ENCODE measurements at places on chromosomes 2 and 18.

DNA sequence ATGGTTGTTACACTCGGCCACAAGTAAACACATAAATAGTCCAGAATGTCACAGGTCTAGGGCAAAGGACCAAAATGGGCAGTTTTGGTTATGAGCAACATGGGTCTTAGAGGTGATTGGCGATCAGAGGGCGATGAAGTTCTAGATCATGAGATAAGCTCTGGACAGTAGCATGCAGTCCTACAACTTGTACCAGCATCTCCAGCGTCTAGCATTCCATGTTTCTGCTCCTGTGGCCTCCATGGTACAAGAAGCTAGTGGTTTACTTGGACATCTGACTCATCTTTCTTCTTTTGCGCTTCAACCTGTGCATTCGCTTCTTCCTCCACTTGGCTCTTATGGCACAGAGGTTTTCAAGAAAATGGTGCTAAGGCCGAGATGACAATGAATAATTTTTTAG lies 8.9 kb upstream of the MMADHC start:
- no peaks in the 10 kb centered on the region for H3K36me3 ChIP-seq
- no peaks in the 10 kb centered on the region for H3K27me3 ChIP-seq
- no peaks in the 10 kb centered on the region for H3K4me1 ChIP-seq

DNA sequence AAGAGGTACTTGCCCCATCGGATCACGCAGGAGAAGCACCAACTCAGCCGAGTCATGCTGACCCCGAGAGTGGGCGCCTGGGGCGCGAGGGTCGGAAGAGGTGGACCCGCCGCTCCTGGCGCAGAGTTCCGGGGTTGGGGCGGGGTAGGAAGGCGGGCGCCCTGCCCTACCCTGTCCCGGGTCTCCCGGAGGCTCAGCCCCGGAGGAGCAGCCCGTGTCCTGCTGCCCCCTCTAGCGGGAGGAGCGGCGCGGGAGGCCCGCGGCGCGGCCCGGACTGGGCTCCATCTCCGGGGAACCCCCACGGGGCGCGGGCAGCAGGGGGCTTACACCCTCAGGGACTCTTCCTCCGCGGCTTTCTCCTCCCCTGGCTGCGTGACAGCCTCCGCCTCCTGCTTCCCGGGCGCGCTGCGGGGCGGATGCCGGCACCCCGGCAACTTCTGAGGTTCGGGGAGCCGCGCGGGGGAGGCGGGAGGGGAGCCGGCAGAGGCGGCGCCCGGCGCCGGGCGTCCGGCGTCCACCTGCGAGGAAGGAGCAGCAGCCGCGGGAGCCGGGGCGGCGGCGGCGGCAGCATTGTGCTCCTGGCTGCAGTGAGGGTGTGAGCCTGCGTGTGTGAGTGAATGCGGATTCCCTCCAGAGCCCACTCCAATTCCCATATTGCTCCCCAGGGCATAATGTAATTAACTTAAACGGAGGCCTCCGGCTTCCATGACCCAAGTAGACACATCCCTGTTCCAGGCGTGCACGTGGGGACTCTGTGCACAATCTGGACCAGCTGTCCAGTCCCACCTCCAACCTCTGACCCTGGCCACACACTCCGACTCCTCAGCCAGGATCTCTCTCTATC lies 7.6 kb upstream of the TNS1 start:
- no peaks in the 10 kb centered on the region for H3K36me3 ChIP-seq
- no peaks in the 10 kb centered on the region for H3K4me1 ChIP-seq
- no peak for DNase-seq
- H3K27me3 ChIP-seq = no peaks in the 10 kb centered on the region

GRCh38 chr2:134120733-134121630 lies 132.9 kb upstream of the MGAT5 start:
- H3K4me3 ChIP-seq = peak overlapping the region; percentile 92
- H3K27ac ChIP-seq = peak overlapping the region; percentile 90
- H3K4me1 ChIP-seq = no peaks in the 10 kb centered on the region
- DNase-seq = no peak
- H3K27me3 ChIP-seq = no peaks in the 10 kb centered on the region

DNA sequence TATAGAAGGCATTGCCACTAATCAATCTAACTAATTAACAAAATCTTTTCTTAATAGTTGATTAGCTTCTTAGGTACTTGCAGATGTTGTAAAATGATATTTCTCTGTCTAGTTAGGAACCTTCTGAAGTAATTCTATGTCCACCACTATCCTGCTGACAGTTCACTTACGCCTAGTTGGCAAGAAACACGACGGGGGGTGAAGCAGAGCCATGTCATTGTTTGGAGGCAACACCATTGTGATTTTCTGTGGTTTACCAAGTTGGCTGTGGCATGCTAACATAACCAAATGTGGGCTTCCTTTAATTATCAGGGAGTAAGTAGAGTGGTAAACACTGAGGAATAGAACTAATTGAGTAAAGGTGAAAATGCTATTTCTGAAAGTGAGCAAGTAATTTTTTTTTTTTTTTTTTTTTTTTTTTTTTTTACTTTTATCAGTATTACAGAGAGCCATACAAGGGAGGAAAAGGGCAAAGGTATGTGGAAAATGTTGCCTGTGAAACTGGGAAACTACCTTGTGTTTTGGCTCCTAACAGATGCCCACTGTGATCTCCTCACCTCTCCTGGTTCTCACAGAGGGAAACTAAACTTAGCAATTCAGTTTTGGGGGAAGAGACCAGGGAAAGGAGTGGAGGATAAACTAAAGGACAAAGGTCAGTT lies 126.8 kb downstream of the MEIS1 start:
- no peak overlapping the region for H3K27ac ChIP-seq
- H3K27me3 ChIP-seq = no peaks in the 10 kb centered on the region
- no peak overlapping the region for H3K4me3 ChIP-seq
- DNase-seq = no peak
- no peaks in the 10 kb centered on the region for H3K4me1 ChIP-seq

GRCh38 chr2:242038166-242038927 lies 168.8 kb downstream of the RTP5 start:
- H3K27me3 ChIP-seq = no peaks in the 10 kb centered on the region
- no peak overlapping the region for H3K27ac ChIP-seq

Data from breast epithelium (tissue), 4 donors.